ENCODE measurements at places on chromosomes 5 and 9.

GRCh38 chr5:54388811-54389210 is 66.7 kb upstream of the HSPB3 start:
- DNase-seq: no peak

DNA sequence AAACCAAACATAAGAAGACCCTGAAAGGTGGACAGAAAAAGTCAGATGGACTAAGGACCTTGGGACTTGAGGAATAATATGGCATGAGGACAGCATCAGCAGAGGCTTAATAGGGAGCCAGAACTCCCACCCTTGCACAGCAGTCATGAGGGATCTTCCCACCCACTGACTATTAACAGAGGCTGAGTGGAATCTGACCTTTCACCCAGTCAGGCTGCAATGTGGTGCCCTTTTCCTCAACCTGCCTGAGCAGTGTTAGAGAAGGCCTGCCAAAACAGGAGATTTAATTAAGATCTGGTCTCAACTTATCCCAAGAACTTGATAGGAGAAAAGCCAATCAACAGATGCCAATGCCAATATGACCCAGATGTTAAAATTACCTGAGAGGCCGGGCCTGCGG is 481.9 kb downstream of the KDM4C start:
- no peak for DNase-seq

- DNase-seq: peak; percentile 49
These were observed 42.1 kb downstream of the CXXC5 start for GRCh38 chr5:139690064-139690802.

- DNase-seq: no peak
These were observed 61.7 kb downstream of the JMY start for GRCh38 chr5:79297661-79298060.

GRCh38 chr5:179421144-179421901 is 76.1 kb upstream of the ADAMTS2 start:
- no peak for DNase-seq

DNA sequence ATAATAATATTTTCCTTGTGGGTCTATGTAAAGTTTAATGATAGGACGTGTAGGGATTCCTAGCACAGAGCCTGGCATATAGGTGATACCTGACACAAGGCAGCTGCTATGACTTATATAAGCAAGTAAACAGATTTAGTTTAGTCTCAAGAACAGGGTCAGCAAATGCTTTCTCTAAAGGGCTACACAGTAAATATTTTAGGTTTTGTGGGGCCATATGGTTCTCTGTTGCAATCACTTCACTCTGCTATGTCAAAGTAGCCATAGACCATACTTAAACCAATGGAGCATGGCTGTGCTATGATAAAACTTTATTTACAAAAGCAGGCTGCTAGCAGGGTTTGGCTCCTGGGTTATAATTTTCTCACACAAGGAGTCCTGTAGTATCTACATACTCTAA is 204.8 kb upstream of the KLF4 start:
- no peak for DNase-seq

DNA sequence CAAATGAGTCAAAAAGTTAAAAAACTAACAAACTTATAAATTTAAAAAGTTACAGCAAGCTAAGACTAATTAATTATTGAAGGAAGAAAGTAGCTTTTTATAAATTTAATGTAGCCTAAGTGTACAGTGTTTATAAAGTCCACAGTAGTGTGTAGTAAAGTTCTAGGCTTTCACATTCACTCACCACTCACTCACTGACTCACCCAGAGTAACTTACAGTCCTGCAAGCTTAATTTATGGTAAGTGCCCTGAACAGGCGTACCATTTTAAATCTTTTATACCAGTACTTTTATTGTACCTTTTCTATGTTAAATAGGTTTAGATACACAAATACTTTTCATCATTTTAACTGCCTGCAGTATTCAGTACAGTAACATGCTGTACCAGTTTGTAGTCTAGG is 80.0 kb upstream of the C9orf72 start:
- DNase-seq: no peak

GRCh38 chr5:128469912-128470311 is 68.1 kb downstream of the FBN2 start:
- no peak for DNase-seq

GRCh38 chr5:59188419-59189225 is 605.7 kb downstream of the RAB3C start:
- DNase-seq: peak; percentile 62

DNA sequence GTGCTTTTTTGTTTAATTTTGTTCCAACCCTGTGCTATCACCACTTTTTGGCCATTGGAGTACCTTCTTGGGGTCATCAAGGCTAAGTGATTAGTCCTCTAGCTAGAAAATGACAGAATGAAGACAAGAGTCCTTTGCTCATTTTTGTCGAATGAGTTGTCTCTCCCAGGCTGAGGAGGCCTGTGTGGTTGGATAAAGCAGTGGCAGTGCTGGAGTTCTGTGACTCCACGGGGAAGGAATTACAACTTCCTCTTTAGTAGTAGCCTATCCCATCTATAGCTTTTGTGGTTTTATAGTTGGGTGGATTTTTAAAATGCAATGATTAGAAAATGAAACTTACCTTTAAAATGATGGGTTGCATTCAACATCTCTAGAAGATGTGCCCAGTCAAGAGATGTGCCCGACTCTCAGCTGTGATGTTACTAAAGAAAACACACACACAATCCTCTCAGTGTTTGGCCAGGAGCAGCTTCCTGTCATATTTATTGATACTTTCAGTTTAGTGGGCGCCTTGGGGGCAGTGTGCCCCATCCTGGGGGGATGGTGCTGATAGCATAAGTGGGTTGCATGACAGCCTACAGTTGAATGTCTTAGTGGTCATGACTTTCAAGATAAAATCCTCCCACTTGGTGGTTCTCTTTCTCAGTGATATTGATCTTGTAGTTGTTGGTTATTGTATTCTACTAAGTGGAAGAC is 11.9 kb downstream of the OTULINL start:
- DNase-seq: no peak

- no peak for DNase-seq
These were observed 33.3 kb downstream of the ZNF618 start for GRCh38 chr9:113909421-113909820.

DNA sequence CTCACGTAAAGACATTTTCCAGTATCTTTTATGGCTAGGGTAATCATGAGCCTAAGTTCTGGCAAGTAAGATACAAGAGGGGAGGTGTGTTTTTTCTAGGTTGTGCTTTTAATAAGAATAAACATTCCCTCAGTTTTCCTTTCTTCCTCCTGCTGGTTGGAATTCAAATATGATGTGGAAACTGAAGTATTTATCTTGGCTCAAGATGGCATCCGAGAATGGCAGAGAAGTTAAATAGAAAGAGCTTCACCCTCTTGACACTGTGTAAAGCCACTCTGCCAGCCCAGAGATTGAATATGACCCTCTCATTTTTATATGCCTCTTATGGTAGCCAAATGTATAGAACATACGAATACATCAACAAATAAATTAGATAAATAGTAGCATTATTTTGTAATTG is 438.4 kb downstream of the ISL1 start:
- DNase-seq: no peak

DNA sequence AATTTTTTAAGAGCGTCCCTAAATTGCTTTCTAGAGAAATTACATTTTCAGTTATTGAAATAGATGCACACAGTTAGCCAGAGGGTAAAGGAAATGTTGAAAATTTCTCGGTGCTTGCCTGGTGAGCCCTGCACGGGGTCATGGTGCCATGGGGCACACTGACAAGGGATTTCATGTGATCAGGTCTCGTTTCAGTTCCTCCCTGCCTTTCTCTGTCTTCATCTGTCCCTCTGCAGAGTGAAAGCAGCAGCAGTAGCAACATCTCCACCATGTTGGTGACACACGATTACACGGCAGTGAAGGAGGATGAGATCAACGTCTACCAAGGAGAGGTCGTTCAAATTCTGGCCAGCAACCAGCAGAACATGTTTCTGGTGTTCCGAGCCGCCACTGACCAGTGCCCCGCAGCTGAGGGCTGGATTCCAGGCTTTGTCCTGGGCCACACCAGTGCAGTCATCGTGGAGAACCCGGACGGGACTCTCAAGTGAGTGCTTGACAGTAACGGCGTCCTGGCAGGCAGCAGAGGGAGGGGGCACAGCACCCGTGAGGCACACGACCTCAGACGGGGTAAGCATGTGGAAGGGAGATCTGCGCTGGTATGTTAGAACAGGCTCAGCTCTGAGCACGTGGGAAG is 89.1 kb upstream of the OTULINL start:
- no peak for DNase-seq

- DNase-seq: peak; percentile 90
These were observed at the start of gene MSX2 for GRCh38 chr5:174724484-174725260. Gene MSX2, plus strand, starts transcription at chr5:174724582. Its CDS starts 78 bp downstream, at chr5:174724660.

DNA sequence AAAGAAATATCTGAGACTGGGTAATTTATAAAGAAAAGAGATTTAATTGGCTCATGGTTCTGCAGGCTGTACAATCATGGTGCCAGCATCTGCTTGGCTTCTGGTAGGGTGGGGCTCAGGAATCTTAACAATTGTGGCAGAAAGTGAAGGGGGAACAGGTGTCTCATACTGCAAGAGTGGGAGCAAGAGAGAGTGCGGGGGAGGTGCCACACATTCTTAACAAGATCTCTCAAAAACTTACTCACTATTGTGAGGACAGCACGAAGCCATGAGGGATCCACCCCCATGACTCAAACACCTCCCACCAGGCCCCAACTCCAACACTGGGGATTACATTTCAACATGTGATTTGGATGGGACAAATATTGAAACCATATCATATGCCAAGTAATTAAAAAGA is 70.1 kb upstream of the PANK3 start:
- no peak for DNase-seq

DNA sequence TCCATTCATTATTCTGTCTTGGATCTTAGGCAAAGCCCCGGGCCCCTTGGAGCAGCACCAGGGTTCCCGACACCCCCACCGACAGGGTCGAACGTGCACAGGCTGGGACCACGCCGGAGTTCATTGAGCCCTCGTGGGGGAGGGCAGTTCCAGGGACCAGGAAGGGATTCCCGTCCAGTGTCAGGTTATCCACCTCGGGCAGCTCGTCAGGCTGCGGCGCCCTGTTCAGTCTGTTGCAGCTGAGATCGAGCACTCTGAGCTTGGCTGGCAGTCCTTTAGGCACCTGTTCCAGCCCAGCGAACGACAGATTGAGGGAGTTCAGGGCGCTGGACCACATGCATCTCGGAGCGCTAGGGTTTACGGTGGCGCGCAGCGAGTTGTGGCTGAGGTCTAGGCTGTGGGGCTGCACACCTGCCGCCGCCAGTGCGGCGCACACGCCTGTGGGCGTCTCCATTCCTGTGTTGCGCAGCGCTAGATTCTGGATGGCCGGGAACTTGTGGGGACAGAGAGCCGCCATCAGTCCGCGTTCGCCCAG is 1.1 kb downstream of the CD14 start:
- DNase-seq: peak; percentile 67

DNA sequence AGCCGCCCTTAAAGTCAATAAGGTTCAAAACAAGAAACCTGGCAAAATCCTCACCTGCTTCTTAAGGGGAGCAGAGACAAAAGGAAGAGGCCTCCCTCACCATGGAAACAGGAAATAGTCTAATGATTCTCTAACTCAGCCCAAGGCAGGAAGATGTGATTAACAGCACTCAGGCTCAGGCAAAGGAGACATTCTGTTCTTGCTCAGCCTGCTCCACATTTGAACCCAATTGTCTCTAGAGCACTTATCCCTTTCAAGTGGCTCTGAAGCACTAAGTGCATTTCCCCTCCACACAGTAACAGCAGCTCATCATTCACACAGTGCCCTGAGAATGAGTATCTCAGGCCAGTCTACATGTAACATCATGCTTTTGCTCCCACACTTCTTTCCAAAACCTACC is 72.3 kb downstream of the NIPSNAP3B start:
- no peak for DNase-seq

DNA sequence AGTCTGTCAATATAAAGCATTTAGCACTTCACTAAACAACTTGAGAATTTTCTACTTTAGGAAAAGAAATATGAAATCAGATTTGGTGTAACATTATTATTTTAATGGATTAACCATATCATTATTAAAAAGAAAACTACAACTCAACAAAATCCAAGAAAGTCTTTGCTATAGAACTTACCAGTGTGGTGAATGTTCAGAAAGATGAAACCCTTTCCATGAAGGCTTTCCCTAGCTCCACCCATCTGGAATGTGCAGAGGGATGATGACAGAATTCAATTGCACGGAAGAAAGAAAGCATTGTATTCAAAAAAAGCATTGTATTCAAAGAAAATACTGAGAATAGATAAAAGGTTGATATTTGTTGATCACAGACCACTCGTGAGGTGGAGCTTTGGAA is 328.6 kb upstream of the NUDT12 start:
- DNase-seq: no peak

DNA sequence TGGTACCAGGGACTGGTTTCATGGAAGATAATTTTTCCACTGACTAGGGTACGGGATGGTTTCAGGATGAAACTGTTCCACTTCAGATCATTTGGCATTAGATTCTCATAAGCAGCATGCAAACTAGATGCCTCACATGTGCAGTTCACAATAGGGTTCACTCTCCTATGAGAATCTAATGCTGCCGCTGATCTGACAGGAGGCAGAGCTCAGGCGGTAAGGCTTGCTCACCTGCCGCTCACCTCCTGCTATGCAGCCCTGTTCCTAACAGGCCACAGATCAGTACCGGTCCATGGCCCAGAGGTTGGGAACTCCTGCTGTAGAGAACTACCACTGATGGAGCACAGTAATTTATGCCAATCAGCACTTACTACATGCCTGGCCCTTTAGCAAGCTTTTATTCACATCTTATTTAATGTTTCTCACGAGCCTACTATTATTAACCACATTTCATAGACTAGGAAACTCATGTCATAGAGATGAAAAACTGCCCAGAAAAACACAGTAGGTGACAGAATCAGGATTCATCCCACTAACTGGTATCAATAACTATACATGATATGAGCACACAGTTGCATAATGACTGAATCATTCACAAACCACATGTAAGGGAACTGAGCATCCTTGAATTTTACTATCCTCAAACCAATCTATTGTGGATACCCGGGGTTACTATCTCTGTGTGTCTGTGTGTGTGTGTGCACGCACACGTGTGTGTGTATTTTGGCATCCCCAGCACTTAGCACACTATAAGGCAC is 46.5 kb downstream of the SVEP1 start:
- no peak for DNase-seq

GRCh38 chr9:137550231-137550621 is at the start of gene PNPLA7:
Gene PNPLA7, minus strand, starts transcription at chr9:137550402. Its CDS starts 205 bp downstream, at chr9:137550197.
- peak; percentile 91 for DNase-seq

GRCh38 chr9:101486693-101487442 is 46.8 kb upstream of the RNF20 start:
- peak; percentile 47 for DNase-seq

DNA sequence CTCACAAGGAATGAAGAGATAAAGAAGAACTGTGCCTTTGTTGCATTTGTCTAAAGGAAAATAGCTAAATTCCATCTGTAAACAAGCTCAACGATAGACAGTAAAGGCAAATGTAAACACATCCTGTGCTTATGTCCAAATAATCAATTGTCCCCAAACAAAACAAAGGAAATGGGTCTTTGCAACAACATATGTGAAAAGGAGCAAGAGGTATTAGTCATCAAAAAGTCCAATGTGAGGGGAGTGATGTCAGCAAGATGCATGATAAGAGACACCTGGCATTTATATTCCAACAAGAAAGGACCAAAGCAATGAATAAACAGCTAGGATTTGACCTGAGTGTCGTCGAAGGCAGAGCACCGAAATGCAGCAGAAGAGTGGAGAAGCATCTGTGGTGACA is 209.1 kb downstream of the ASTN2 start:
- DNase-seq: no peak

All from heart left ventricle (tissue), 16 donors.